ENCODE measurements at places on chromosomes 5 and 9. TPM values are rescaled to one million over a fixed set of nuclear protein-coding genes. Genes with fewer than 3 reads are reported as not detected.

Gene FBXW11
- total RNA-seq, result 76.5 TPM

DNA sequence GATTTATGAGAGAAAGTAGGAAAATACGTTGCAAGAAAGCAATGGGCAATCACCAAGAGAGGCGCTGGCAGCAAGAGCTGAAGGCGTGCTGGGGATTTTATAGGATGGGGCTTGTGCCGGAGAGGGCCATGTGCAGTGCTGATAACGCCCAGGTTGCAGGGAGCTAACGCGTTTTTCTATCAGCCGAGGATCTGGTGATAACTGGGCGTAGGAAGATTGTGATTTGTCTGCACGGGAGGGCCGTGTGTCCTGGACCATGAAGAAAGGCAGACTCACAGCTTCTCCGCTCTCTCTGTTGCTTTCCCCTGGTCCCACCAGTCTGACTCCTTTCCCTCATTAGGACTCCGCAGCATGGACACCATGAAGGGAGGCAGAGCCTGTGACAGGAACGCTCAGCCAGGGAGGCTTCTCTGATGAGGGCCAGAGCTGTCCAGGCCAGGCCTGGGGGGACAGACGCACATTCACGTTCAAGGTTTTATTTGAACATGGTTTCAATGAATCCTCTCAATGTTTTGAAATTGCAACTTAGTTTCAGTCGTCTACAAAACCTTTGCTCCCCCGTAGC lies 11.9 kb upstream of the CACNA1B start:
- DNase-seq, result no peak

- peak; percentile 61 for DNase-seq
These were observed 39.1 kb upstream of the NOTCH1 start for GRCh38 chr9:136584934-136585333.

Gene ZNF608
- 11.1 TPM for total RNA-seq

- no peak for DNase-seq
These were observed 16.5 kb upstream of the ADRB2 start for GRCh38 chr5:148809781-148810524.

DNA sequence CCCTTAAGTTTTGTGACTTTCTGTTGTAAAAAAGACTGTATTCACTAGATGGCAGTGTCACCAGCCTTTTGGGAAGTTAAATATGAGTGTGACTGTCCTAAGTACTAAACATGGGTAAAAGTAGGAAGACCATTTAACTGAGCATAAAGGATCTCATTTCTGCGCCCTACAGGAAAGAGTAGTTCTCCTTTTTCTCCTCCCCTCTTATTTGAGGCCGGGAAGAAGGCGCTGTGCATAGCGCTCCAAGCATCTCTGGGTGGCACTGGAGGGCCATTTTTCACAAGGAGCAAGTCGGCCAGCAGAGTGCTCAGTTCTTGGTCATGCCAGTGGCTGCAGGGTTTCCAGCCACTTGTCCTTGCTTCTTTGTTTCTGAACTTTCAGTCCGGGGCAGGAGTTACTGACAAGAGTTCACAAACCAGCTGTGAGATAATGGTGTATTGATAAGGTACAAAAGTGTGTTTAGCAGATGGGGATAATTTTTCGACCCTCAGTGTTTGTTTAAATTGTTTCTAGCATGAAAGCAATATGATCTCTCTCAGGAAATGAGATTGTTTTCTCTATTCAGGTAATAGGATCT lies 227.6 kb upstream of the DMRT1 start:
- DNase-seq, result peak; percentile 82

GRCh38 chr9:98641695-98642094 lies 67.0 kb downstream of the GABBR2 start:
- DNase-seq, result no peak

DNA sequence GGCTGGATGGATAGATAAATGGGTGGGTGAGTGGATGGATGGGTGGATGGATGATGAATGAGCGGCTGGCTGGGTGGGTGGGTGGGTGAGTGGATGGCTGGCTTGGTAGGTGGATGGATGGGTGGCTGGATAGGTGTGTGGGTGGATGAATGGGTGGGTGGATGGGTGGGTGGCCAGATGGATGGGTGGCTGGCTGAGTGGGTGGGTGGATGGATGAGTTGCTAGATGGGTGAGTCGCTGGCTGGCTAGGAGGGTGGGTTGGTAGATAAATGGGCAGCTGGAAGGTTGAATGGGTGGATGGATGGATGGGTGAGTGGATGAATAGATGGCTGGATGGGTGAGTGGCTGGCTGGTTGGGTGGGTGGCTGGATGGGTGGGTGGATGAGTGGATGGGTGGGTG lies 27.9 kb upstream of the CEP72 start:
- DNase-seq, result no peak

Gene CDH9
- total RNA-seq, result not detected

Gene MLANA
- total RNA-seq, result not detected

GRCh38 chr5:69007163-69007562 lies 86.7 kb upstream of the SLC30A5 start:
- DNase-seq, result no peak

- no peak for DNase-seq
These were observed 115.8 kb downstream of the BNC2 start for GRCh38 chr9:16754662-16755061.

DNA sequence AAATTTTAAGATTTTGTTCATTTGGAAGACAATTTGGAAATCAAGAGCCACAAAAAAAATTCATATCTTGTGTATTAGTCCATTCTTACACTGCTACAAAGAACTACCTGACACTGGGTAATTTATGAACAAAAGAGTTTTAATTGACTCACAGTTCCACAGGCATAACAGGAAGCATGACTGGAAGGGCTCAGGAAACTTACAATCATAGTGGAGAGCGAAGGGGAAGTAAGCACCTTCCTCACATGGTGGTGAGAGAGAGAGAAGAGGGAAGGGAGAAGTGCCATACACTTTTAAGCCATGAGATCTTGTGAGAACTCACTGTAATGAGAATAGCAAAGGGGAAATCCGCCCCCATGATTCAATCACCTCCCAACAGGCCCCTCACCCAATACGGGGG lies 274.4 kb downstream of the KCNN2 start:
- DNase-seq, result no peak

DNA sequence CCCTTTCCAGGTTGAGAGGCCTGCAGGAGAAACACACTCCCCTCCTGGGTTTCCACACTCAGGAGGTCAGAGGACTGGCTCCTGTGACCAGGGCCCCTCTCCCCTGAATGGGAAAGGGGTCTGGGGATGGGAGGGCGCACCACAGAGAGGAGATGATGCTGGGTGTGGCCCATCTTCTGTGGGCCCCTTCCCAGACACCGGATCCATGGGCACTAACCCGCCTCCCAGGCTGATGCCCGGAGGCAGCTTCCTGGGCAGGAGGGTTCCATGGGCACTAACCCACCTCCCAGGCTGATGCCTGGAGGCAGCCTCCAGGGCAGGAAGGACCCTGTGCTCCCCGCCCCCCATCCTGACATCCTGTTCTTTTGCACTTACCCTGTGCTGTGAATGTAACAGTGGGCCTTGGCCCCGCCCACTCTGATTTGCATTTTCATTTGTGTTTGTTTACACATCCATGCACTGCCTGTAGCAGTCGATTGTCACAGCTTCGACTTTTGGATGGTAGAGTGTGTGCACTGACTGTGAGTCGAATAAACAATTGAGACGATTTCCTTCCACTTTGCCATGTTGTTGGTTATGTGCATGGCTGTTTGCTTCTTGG lies 9.3 kb upstream of the DOLPP1 start:
- no peak for DNase-seq

DNA sequence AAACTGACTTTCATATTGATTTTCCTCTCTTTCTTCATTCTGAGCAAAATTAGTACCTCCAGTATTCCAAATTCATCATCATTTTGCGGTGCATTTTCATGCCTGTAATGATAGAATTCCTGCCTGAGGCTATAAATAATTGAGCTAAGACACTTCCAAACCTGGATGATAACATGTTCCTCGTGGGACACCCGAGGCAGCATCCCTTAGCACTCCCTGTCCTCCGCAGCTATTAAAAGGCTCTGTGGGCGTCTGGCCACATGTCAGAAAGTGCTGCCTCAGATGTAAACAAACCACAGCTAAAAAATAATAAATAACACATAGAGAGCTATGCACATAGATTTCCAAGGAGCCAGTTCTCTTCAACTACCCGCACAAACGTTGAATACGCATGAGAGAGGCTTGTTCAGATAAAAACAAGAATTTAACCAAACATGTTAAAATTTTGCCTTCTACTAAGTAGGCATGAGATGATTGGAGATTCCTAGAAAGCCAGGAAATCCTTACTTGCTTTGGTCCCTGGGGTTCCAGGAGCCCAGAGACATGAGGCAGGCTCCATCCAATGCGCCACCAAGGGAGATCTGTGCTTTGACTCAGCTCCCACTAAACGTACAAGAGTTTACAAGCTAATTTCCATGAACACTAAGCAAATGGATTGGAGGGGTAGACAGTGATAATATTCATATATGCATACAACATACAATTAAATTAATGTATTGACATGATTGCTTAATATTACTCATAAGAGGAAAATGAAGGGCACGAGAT lies 82.7 kb downstream of the SHC3 start:
- no peak for DNase-seq

Gene REEP5
- total RNA-seq, result 77.1 TPM

Gene CD14
- total RNA-seq, result 48.5 TPM

Gene ZDHHC11
- 14.4 TPM for total RNA-seq

DNA sequence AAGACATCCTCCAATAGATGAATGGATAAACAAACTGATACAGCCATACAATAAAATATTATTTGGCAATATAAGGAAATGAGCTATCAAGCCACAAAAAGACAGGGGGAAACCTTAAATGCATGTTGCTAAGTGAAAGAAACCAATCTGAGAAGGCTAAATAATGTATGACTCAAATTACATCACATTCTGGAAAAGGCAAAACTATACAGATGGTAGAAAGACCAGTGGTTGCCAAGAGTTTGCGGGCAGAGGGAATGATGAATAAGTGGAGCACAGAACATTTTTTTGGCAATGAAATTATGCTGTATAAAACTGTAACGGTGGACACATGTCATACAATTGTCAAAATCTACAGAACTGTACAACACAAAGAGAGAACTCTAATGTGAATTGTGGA lies 63.3 kb downstream of the CSF2 start:
- DNase-seq, result no peak

DNA sequence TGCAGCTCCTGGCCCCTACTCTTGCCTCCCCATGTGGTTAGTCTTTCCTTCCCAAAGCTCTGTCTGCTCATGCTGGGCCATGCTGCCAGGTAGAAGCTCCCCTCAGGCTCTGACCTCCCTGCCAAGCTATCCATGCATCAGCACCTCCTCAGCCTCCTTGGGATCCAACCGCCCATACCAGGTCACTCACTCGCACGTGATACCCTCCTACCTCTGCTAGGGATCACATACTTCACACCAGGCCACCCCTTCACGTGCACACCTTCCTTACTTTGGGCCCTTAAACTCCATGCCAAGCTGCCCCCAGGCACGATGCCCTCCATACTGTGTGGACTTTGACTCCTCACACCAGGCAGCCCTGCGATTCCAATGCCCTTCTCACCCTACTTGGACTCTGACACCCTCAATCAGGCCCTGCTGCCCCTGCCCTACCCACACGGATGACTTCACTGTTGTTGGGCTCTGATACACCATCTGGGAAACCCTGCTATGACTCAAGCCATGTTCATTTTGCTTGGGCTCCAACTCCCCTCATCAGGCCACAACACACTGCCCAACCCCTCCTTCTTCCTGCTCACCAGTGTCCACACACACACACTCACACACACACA lies 34.1 kb downstream of the ZNF483 start:
- no peak for DNase-seq

DNA sequence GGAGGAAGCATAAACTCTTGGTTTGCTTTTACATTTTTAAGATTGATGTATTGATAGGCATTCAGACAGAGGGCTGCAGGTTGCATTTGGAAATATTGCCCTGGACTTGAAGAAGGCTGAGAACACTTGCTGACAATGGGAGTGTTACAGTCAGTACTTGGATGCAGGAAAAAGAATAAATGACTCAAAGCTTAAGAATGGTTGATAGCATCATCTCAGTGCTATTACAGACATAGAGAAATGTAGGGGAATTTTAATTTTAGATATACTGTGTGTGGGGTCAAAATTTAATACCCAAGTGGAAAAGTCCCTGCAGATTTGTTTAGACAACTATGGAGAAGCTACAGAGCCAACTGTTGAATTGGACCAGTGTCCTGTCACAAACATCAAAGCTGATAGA lies 101.1 kb downstream of the ISL1 start:
- no peak for DNase-seq

GRCh38 chr9:108759399-108759798 lies 96.4 kb downstream of the ACTL7B start:
- DNase-seq, result no peak

GRCh38 chr9:3511551-3511950 lies 14.2 kb downstream of the RFX3 start:
- DNase-seq, result no peak

- peak; percentile 28 for DNase-seq
These were observed 193.3 kb downstream of the NTRK2 start for GRCh38 chr9:84862810-84863287.

Gene SLC25A48
- not detected for total RNA-seq

- no peak for DNase-seq
These were observed 36.7 kb downstream of the RFK start for GRCh38 chr9:76357555-76357954.

GRCh38 chr9:127808347-127809001 lies 5.8 kb downstream of the FPGS start:
- DNase-seq, result no peak

Gene PCDHGA7
- 10.5 TPM for total RNA-seq

DNA sequence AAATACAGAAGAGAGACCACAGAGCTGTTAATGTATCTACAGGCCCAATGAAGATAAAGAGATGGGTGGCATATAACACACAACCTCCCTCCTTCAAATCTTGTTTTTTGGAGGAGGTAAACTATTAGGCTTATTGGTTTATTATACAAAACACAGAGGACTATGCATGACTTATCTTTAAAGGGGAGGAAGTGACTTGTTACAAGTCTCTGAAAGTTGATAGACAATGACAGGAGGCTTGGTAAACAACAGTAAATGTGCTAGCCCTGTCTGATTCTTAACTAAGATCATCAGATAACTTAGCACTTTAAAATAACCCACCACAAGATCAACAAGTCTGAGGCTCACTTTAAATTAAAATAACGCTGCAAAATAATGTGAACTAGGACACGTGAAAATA lies 219.0 kb downstream of the MLLT3 start:
- no peak for DNase-seq

DNA sequence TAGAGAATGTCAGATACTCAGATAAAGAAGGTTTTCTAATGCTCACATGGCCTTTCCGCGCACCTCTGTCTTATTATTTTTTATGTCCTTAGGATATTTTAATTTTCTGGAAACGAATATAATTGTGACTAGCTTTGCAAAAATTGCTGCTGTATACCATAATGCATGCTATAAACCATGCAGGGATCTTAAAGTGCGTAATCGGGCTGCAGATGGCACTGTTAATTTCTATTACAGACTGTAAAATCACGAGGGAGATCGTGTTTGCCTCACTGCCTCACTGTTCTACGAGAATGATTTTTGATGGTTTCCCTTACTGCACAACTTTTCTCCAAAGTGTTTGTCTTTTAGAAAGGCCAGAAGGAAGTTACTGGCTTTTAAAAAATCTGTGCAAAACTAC lies 356.1 kb downstream of the TUSC1 start:
- no peak for DNase-seq

DNA sequence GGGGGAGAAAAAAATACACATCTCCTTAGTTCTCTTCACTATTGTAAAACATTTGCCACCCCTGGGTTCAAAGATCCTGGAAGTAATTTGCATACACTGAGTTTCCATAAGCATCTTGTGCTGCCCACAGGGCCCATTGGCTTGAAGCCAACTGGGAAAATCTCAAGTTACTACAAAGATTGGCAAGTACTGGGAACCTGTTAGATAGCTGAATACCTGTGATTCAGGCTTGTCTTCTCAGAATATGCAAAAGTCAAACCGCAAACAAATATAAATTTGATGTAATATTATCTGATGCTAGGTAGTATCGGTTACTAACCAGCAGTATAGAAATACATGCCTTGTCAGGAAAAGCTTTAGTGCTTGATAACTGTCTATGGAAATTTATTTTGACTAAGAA lies 156.9 kb upstream of the FST start:
- no peak for DNase-seq

Measured in uterus (tissue), 4 donors.